SW480 (cell line): ENCODE measurements at places on chromosomes 6 and 20.

DNA sequence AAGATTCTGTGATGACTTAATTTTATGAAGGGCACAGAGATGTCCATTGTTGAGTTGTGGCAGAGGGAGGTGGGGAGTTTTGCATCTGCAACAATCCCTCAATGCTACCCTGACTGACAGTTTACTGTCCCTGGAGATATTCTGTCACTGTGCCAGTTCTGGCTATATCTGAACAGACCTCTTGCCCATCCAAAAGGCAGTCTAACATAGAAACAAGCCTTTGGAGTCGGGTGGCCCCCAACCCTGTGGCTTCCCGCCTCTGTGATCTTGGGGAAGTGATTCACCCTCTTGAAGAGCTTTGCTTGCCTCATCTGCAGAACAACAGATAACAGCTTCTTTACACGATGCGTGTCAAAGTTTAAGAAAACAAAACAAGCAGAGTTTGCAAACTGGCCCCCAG, 3.8 kb upstream of the E2F1 start:
- peak; percentile 83 for DNase-seq

DNA sequence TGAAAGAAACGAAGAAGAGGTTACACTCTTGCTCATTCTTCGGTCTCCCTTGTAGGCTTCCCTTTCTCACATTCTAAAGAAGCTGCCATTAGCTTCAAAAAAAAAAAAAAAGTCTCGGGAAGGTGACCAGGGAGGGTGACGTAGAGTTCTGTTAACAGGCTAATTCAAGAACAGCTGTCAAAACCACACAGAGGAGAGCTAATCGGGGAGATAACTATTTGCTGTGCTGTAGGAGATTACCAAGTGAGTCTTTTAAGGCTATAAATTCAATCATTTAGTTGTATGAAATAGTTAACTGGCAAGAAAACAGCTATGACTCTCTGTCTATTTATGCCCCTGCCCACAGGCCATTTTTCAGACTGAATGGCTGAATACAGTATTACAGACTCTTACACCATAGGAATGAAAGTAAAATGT, 256.8 kb downstream of the SYNE1 start:
- peak; percentile 9 for DNase-seq

- DNase-seq: no peak
Observed at GRCh38 chr6:14934013-14934412, 311.9 kb upstream of the JARID2 start.

- no peak for DNase-seq
Observed at GRCh38 chr6:140957386-140957785, 1175.3 kb upstream of the GJE1 start.
